HepG2 (cell line): ENCODE measurements at places on chromosomes 4 and X.

DNA sequence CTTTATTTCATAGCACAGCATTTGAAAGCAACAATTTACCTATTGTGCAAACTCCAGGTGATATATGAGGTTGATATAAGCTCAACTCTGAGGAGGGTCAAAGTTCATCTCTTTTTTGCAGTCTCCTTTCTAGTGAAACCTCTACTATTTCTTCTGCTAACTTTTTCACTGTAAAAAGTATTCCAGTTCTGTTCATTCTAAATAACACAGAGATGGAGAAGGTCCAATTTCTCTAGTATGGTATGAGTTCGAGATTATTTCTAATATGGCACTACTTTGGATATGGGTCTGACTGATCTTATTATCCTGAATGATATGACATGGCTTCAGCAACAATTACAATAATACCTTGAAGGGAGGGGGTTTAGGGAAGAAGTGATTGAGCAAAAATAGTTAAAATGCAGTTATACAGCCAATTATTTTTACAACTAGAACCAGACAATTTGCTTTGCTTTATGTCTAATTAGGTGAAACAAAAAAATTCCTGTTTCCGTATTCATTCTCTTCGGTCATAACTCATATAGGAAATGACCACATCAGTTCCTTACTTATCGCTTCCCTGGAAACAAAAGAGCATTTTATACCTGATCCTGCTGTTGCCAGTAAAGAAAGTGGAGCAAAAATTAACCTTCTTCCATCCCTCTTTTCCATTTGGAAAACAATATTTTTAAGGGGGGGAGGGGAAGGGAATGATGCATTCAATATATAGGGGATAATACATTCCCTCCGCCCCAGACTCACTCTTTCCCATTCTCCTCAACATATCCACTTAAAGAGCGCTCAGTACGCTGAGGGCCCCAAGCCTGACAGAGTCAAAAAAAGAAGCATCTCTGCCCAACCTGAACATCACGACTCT, 1.0 kb downstream of the TBC1D9 start:
- DNase-seq = no peak

GRCh38 chr4:83248486-83248885, 36.1 kb downstream of the COQ2 start:
- no peak for DNase-seq

DNA sequence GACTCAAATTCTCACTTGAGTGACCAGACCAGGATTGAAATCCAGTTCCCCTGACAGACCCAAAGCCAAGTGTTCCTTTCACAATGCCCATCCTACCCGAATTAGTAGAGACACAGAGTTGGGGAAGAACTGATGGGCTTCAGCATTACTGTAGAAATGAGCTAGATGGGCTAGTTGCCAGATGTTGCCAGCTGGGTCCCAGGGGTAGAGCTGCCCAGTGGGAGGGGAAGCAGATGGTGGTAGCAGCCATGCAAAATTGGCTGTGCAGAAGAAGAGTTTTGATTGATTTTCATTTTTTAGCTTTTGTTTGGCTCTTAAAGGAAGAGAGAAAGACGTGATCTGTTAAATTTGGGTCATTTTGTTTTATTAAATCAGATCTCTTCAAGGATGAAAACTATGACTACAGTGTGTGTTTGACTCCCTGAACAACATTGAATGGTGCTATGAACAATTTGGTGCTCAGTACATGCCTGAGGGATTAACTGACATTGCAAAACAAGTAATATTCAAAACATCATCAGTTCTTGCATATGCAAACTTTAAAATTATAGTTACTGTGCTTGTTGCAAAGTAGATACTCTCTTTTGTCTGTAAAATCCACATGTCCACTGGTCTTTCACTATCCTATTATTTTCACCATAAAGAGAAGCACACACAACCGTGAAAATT, 86.0 kb downstream of the PARM1 start:
- no peak for DNase-seq

GRCh38 chr4:176274441-176274840, 5.4 kb upstream of the ASB5 start:
- DNase-seq = no peak

- DNase-seq = no peak
Observed at GRCh38 chr4:96170198-96170597, 330.3 kb downstream of the PDHA2 start.
